ENCODE measurements at places on chromosomes 16 and 17.

- DNase-seq, result no peak
These were observed 6.6 kb downstream of the PRSS8 start for GRCh38 chr16:31128711-31129567.

GRCh38 chr17:82648165-82648668 lies at the start of gene WDR45B:
Gene WDR45B, minus strand, starts transcription at chr17:82648444. Its CDS starts 104 bp downstream, at chr17:82648340.
- DNase-seq, result peak; percentile 90

- no peak for DNase-seq
These were observed 14.9 kb downstream of the CCDC182 start for GRCh38 chr17:57730026-57730701.

DNA sequence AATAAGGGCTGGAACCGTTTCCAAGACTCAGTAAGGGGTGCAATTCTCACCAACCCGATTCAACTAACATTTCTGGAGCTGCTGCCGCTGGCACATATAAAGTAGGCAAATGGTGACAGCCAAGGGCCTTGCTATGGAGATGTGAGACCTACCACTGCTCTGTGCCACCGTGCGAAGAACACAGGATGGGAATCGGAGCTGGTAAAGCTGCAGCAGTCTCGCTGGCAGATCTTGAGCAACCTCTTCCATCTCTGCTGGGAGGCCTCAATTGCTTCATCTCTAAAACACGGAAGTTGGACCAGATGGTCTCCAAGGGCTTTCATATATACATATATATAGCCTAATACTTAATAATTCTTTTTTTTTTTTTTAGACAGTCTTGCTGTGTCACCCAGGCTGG lies 128.9 kb upstream of the RCVRN start:
- no peak for DNase-seq

DNA sequence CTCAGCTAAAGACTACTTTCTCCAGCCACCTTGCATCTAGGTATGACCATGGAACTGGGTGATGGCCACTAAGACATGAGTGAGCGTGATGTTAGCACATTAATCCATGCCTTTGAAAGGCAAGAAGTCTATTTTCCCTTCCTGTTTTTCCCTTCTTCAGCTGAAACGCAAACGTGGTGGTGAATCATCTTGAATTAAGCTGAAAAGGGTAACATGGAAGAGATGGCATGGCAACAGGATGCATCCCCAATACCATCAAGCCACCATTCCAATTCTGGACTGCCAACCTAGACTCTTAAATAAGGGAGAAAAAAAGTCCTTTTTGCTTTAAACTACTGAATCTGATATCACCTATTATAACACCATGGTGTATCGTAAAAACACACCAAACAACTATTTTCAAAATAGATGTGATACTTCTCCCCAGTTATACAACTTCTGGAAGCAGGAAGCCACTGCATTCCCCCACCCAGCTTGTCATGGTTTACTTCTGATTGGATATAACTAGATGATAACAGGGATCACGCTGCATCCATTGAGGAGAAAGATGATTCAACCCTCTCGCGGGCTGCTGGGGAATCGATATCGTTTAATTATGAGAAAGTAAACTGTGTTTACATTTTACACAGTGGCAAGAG lies 368.6 kb downstream of the CDH13 start:
- DNase-seq, result peak; percentile 51

- no peak for DNase-seq
These were observed 297.1 kb upstream of the MAF start for GRCh38 chr16:79897453-79898146.

DNA sequence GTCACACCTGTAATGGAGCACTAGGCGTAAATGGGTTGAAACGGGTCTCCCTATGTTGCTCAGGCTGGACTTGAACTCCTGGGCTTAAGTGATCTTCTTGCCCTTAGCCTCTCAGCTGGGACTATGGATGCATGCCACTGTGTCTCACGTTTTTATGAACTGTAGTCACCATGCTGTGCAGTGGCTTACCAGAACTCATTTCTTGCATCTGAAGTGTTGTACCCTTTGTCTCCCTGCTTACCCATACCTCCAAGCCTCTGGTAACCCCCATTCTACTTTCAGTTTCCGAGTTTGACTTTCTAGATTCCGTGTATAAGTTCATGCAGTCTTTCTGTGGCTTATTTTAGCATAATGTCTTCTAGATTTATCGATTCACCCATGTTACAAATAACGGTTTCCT lies 7.7 kb downstream of the PYCARD start:
- DNase-seq, result no peak

- no peak for DNase-seq
These were observed 52.9 kb downstream of the ABAT start for GRCh38 chr16:8727131-8727806.
